ENCODE measurements at places on chromosomes 5 and 9.

DNA sequence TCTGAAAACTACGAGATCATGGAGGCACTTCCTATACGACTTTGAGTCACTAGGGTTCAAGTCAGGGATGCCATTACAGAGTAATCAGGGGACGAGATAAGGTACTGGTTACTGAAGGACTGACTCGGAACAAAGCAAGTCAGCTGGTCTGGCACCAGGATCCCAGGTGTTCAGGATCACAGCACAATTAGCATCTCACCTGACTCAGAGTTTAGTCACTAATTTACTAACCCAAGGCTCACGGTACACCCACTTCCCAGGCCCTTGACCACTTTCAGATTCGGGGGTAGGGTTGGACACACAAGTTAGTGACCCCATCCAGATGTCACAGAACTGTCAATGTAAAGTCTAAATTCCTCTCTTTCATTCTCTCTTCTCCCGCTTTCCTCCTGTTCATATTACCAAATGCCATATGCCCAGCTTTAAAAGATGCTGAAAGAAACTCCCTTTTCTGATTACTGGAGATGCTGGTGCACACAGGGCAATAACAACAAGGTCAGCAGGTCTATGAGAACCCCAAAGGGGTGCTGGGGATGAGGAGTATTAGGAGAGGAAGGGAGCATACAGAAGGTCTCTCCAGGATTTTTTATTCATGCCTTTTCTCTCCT is 657.8 kb downstream of the TLE1 start:
- DNase-seq, result no peak

DNA sequence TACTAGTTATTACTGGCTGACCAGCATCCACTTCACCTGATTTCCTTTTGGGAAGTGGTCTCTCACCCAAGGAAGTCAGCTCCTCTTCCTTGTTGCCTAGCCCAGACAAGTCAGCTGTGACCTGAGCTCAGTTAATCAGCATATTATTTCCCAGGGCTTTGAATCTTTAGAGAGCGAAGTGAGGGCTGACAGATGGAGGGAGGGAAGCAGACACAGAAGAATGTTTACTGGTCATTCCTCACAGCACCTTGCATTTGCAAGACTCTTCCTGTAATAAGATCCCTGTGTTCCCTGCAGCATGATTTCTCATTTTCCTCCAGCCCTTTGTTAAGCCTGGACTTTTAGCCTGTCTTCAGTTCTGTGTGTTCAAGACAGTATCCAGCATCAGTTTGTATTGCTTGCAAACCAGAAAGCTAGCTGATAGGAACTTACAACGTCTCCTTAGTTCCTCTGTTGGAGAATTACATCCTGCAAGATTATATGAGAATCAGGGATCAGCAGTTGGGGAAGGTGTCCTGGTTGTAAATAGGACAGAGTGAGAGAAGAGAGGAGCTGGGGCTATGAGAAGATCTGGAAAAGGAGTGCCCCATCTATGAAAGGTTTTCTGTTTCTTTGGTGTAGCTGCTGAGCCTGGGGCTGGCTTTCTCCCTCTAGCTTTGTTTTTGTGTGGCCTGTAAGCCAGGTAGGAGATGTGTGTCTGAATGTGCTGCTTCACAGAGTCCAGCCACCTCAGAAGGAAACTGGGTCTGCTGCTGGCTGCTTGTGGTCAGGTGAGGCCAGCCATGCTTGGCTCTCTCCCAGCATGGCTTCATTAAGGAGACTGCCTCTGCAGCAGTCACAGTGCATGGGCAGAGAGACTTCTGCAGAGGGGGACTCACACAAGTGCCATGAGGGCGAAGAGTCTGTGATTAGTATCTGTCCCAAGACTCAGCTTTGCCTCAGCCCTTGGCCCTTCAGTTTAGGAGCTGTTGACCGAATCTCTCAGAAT is 50.3 kb downstream of the MAN2A1 start:
- no peak for DNase-seq

DNA sequence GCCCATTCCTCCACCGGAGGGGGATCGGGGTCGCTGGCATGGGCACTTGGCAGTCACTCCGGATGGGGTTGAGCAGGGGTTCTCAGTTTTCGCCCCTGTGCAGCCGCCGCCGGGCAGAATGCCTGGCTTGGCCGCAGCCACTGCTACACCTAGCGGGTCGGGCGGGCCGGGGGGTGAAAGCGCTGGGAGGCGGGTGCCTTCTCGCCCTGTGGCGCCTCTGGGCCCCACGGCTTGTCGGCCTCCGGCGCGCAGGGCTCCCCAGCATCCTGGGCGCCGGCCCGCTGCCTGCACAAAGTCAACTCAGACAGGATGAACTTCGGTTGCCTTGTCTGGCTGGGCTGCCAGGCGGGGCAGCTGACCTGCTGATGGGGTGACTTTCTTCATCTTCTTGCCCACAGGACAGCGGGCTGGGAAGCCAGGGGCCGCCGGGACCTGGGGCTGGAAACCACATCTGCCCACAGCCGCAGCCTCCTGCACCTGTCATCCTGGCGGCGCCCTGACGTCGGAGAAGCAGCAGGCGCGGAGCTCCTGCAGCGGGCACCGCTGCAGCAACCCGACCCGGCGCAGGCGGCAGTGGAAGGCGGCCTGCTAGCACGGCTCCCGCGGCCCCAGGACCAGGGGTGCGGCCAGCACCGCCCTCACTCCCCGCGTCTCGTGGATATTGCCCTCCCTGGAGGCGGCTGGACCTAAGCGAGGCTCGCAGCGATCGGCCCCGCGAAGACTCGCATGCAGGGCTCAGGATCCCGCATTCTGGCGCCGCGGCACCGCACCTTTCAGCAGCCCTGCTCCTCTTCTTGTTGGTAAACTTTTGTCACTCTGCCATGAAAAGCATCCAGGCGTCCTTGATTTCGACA is 1.3 kb upstream of the ANKRD18A start:
- no peak for DNase-seq

- no peak for DNase-seq
Measured at GRCh38 chr9:129435291-129435690, 185.6 kb downstream of the C9orf50 start.

GRCh38 chr5:137872466-137872865 is 4.8 kb downstream of the MYOT start:
- DNase-seq, result no peak

DNA sequence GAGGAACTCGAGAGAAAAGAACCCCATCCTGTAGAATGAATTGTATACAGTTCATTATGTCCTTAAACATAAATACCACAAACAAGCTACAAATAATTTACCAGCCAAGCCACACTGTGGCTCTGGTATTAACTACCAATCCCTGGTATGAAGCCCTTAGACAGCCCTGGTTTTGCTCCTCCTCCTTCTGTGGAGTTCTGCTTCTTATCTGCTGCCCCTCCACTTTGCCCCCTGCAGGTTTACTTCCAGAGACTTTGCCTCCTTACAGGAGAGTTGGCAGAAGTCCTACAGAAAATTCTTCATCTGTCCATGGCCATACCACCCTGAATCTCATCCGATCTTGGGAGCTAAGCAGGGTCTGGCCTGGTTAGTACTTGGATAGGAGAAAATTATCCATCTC is 219.8 kb downstream of the ACTL7B start:
- DNase-seq, result no peak

DNA sequence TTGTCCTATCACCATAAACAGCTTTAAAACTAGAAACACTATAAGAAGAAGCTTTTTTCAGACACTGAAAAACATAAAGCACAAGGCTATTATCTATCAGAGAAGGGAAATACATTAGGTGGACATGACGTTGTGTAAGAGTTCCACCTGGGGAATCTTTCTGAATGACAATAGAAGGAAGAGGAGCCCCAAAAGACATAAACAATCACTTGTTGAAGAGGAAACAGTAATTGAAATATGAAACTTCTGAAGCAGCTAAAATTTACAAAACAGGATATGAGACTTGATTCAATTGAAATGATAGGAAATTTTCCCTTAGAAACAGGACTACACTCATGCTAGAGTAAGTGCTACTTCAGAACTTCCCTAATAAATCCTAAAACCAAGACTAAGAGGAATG is 933.6 kb downstream of the EFNA5 start:
- DNase-seq, result no peak

DNA sequence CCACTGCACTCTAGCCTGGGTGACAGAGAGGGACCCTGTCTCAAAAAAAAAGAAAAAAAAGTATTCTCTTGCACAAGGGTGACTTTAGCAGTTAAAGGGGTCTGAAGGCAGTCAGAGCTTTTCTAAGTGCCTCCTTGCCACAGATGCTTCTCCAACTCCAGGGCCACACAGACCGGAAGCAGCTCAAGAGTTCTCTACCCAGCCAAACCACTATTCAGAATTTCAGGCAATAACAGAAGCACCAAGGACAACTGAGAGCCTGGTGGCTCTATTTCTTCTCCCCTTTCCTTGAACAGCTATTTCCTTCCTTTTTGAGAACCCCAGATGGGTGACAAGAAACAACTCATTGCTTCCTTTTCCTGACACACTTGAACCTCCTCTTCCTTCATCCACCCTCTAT is 2.2 kb downstream of the FAM219A start:
- no peak for DNase-seq

DNA sequence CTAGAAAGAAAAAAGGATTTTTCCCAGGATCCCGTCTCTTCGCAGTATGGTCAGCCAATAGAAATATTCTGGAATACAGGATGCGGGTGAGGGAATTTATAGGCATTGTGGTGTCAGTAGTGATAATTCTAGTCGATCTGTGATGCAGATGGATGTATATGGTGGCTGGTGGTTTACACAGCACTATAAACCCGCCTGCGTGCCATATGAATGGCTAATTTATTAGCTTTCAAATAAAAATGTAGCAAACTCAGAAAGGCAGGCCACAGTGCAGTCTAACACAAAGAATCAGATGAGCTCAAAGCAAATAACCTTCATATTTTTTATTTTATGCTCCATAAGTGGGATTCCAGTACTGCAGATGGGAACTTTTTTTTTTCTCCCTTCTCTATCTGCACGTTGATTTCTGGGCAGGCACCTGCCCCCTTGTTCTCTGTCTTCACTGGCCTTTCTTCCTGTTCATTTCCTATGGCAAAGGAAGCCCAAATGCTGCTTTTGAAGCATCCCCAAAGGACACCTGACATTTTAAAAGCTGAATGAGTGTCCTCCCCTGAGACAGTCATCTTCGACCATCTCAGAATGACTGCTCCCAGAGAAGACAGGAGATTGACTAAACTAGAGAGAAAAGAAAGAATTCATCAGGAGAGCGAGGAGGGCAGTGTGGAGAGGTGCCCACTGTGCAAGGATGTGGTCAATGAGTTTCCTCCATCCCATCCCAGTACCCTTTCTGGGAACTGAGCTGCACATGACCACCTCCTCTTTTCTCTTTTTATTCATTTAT is 52.1 kb downstream of the SEMA6A start:
- no peak for DNase-seq

GRCh38 chr9:126558051-126558665 is 55.6 kb upstream of the LMX1B start:
- DNase-seq, result peak; percentile 71

DNA sequence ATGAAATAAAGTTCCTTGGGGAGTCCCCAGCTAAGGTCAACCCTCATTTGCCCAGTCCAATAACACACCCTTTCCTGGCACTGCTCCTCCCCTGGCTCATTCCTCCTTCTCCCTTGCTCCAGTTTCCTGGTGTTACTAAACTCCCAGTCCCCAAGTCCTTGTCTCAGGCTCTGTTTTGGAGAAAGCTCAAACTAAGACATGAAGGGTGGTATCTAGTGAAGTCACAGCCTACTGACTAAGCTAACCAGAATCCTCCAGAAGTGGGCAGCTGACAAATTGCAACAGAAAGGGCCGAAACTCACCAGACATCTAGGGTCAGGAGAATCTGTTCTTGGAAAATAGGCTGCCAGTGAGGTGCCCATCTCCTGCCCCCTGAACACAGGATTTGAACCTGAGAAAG is 118.7 kb upstream of the NEK6 start:
- no peak for DNase-seq

GRCh38 chr5:42057254-42057690 is 132.2 kb downstream of the FBXO4 start:
- no peak for DNase-seq

DNA sequence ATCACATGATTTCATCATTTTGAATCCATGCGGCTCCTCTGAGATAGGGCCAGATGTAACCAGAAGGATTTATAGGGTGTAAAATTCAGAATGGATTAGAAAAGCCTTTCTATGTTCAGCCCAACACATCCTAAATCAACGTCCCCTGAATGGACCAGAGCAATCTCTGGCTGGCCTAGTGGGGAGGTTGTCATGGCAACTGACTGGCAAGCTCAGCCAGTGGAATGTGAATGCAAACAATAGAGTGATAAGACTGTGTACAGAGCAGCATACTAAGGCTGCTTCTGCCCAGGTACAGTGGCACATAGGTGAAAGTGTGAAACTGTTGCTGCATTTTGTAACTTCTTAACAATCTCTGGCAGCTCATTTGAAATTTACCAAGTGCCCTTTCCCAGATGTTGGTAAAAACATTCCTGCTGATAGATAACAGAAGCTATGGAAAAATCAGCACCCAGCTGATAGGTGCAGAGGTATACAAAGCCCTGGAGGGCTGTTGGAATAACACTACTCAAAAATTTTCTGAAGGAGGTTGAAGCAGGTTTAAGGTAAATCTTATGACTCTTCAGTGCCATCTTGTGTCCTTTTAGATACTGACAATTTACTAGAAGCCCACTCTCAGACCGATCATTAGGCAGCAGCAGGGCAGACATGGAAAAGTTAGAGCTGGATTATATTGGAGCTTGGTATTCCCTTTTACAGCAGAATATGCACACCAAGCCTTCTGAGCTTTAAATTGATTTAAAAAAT is 267.2 kb downstream of the RAB3C start:
- no peak for DNase-seq

DNA sequence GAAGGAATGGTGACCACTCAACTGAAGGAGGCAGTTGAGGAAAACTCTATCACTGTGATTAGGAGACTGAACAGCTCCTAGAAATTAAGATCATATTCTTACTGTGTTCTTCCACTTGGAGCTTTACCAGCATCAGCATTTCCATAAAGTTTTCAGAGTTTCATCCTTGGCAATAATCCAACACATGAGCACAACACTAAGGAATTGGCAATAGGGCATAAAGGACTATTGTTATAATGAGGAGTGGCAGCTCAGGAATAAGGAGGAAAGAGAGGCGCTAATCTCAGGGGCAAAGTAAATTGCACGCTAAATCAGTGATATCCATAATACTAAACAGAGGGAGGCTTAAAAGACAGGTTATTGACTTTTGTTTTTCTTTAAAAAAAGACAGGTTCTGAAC is 338.9 kb downstream of the EFNA5 start:
- no peak for DNase-seq

DNA sequence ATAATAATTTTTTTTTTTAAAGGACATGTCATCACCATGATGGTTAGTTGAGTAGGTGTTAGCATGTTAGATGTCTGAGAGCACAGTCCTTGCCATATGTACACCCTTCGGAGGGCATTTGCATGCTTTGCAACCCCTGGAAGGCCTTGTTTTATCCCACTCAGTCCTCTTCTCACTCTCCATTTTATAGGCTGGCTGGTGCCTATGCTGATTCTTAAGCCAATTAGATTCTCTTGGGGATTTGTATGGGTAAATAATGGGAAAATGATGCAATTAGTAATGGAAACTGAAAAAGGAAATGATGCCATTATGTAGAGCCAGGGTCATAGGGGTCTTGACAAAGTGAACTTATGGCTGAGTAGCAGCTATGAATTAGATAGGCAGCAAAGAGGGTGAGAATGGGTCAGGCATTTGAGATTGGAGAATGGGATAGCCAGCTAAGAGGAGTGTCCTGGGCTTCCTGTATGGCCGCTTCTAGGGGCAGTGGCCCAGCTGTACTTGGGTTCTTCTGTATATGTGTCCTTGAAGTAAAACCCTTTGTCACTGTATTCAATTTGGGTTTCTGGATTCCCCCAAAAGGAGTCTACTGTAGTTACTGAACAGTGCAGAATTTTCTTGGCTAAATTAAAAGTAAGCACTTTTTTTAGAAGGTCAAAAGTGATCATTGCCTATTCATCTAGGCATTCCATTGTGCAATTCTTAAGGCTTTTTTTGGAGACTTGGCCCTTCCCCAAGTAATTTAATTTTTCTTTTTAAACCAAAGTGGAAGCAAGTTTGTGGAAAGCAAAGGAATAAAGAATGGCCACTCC is 31.6 kb downstream of the LRRTM2 start:
- DNase-seq, result no peak
